ENCODE measurements at places on chromosomes 2 and 18. TPM values are rescaled to one million over a fixed set of nuclear protein-coding genes. Genes with fewer than 3 reads are reported as not detected.
A peak's percentile ranks its signal among the peaks of the same experiment; 100 is the strongest.

GRCh38 chr18:23238152-23238531, 102.9 kb downstream of the CABLES1 start:
- peak; percentile 60 for DNase-seq
- H3K36me3 ChIP-seq: peaks cover 43% of the 10 kb centered on the region
- H3K4me3 ChIP-seq: no peak overlapping the region
- H3K27me3 ChIP-seq: no peaks in the 10 kb centered on the region
- peaks cover 13% of the 10 kb centered on the region for H3K4me1 ChIP-seq

Gene FBXO15
- total RNA-seq: 0.90 TPM

Gene PCARE
- not detected for total RNA-seq

DNA sequence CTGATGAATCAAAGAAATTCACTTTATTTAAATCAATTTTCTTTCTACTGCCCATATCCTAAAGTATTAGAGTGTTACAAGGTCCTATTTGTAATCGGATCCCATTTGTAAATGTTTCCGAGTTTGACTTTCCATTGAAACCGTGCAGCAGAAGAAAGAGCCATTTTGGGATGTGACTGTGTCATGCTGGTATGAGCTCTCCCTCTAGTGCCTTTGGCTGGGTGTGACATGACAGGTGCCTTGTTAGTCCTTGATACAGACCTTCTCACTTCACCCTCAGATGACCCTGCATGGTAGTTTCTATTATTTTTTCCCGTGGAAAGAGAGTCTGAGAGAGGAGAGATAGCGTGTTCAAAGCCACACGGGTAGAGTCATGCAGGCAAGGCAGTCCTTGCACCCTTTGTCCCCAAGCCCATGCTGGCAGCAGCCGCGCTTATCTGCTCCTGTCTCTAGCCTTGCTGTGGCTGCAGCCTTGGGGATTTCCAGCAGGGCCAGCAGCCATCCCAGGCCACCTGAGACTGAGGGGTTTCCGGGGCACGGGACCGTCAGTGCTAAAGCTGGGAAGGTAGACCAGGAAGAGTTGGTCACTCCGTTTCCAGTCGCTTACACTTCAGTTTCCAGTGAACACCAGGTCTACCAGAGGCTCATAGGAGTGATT, 21.4 kb downstream of the CHMP1B start:
- no peak for DNase-seq
- H3K27ac ChIP-seq: no peak overlapping the region
- no peaks in the 10 kb centered on the region for H3K36me3 ChIP-seq
- no peaks in the 10 kb centered on the region for H3K4me1 ChIP-seq
- H3K27me3 ChIP-seq: no peaks in the 10 kb centered on the region

DNA sequence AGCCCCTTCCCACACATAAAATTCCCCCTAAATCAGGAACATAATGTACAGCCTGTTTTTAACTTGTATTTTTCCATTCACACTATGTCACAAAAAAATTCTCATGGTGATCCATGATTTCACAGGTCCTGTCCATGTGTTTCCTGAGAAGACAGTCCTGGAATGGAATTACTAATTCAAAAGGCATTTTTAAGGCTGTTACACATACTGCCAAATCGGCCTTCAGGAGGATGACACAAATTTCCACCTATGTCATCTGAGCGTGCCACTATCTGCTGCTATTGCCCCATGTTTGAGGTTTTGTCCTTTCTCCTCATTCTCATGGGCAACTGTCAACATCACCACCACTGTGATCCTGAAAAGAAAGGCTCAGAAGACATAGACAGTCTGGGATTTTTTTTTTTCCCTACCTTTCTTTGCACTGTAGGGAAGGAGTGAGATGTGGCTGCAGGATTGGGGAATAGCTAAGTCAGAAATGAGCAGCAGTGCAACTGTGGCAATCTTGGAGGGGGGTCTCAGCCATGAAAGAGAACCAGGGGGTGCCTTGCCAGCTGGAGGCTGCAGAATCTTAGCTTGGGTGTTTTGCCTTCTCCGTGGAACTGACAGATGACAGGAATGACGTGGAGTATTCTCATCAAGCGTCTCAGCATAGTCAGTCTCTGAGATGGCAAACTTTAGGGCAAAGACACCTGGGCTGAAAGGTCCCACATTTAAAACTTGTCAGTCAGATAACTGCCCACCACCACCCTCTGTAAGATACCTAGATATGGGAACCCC, 73.4 kb downstream of the MARCHF4 start:
- H3K27me3 ChIP-seq: no peaks in the 10 kb centered on the region
- H3K4me3 ChIP-seq: no peak overlapping the region
- no peaks in the 10 kb centered on the region for H3K36me3 ChIP-seq
- peaks cover 12% of the 10 kb centered on the region for H3K4me1 ChIP-seq
- DNase-seq: peak; percentile 90

DNA sequence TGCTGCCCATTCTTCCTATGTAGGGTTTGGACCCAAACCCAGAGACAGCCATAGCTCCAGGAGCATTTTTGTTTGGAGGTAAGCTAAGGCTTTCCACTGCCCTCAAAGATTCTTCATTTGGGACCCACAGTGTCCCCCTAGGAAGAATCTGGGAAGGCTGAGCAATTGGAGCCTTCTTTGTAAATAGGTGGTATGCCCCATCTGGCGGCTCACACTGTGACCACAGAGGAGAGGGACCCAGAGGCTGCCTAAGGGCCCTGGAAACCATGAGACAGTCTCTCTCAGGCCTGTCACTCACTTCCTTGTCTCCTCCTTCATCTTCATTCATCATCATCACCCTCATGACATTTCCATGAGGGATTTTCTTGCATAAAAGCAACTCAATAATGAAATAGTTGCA, 215.4 kb upstream of the OSR1 start:
- H3K27me3 ChIP-seq: peaks cover 13% of the 10 kb centered on the region
- DNase-seq: no peak
- no peak overlapping the region for H3K27ac ChIP-seq
- no peak overlapping the region for H3K4me3 ChIP-seq

GRCh38 chr2:82735336-82735735, 1723.7 kb downstream of the SUCLG1 start:
- H3K4me3 ChIP-seq: no peak overlapping the region
- H3K36me3 ChIP-seq: no peaks in the 10 kb centered on the region
- H3K27ac ChIP-seq: no peak overlapping the region
- no peak for DNase-seq
- no peaks in the 10 kb centered on the region for H3K4me1 ChIP-seq
- no peaks in the 10 kb centered on the region for H3K27me3 ChIP-seq

Gene DSEL
- total RNA-seq: 100 TPM

GRCh38 chr2:188523919-188524318, 232.2 kb downstream of the GULP1 start:
- no peak overlapping the region for H3K4me3 ChIP-seq
- no peaks in the 10 kb centered on the region for H3K27me3 ChIP-seq
- no peaks in the 10 kb centered on the region for H3K36me3 ChIP-seq
- no peak overlapping the region for H3K27ac ChIP-seq

- DNase-seq: peak; percentile 97
- H3K27me3 ChIP-seq: no peaks in the 10 kb centered on the region
- no peak overlapping the region for H3K4me3 ChIP-seq
- peaks cover 2% of the 10 kb centered on the region for H3K4me1 ChIP-seq
Measured at GRCh38 chr2:88038263-88039105, 17.1 kb downstream of the KRCC1 start.

Gene BCL11A
- 1.7 TPM for total RNA-seq

DNA sequence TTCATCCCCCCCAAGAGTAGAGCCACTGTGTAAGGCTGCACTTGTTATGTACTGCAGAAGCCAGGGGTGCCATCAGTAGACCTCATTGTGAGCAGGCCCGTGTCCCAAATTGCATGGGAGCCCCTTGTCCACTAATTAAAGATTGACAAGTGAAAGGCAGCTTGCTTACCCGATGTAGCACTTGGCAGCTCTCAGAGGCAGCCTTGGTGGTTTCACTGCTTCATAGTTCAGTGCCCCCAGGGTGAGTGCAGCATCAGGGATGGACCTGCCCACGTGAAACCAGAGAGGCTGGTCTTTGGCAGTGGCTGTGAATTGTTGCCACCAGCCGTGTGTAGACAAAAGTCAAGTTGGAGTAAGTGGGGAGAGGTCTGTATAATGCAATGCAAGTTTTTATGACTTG, 13.3 kb downstream of the TUBB6 start:
- H3K27ac ChIP-seq: no peak overlapping the region
- H3K4me1 ChIP-seq: peaks cover 9% of the 10 kb centered on the region
- no peak for DNase-seq

DNA sequence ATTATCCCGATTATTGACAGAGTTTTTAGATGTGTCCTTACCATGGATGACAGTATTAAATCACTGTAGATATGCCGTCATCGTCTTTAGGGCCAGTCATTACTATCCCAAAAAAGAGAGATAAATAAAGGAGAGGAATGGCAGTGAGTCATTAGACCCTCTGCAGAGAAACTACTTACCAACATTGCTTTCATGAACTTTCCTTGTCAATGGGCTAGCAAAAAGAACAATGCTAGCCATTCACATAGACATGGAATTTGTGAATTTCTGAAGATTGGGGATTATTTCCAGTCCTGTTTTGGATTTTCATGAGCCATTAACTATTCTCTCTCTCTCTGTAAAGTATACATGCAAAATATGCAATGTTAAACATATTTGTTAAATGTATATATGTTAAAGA, 319.4 kb upstream of the FANCL start:
- H3K27ac ChIP-seq: no peak overlapping the region
- no peak for DNase-seq
- H3K4me3 ChIP-seq: no peak overlapping the region
- H3K36me3 ChIP-seq: no peaks in the 10 kb centered on the region

- no peak overlapping the region for H3K27ac ChIP-seq
- no peak overlapping the region for H3K4me3 ChIP-seq
- H3K27me3 ChIP-seq: no peaks in the 10 kb centered on the region
- no peak for DNase-seq
Measured at GRCh38 chr2:174581491-174581890, 16.1 kb downstream of the WIPF1 start.

GRCh38 chr18:78758496-78758895, 221.1 kb upstream of the SALL3 start:
- H3K27me3 ChIP-seq: no peaks in the 10 kb centered on the region
- no peak overlapping the region for H3K4me3 ChIP-seq
- no peaks in the 10 kb centered on the region for H3K36me3 ChIP-seq
- no peak for DNase-seq
- H3K4me1 ChIP-seq: no peaks in the 10 kb centered on the region
- no peak overlapping the region for H3K27ac ChIP-seq

DNA sequence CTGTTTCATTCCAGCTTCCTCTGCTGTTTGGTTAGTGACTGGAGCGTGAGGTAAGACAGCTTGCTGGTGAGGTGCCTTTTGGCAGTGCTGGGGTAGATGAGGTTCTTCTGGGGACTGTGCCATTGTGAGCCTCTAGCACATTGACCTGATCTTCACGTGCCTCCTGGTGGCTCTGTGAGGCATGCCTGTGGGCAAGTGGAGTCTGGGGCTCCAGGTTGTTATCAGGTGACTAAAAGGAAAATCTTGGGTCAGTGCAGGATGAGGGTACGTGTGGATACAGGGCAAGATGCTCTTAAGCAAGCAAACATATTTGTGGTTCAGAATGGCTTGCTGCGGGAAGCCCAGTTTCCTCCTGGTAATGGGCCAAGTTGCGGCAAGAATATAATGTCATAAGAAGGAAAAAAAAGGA, 75.4 kb downstream of the FHOD3 start:
- no peaks in the 10 kb centered on the region for H3K27me3 ChIP-seq
- H3K4me3 ChIP-seq: no peak overlapping the region
- H3K36me3 ChIP-seq: no peaks in the 10 kb centered on the region
- peak; percentile 85 for DNase-seq
- no peak overlapping the region for H3K27ac ChIP-seq
- peaks cover 10% of the 10 kb centered on the region for H3K4me1 ChIP-seq

DNA sequence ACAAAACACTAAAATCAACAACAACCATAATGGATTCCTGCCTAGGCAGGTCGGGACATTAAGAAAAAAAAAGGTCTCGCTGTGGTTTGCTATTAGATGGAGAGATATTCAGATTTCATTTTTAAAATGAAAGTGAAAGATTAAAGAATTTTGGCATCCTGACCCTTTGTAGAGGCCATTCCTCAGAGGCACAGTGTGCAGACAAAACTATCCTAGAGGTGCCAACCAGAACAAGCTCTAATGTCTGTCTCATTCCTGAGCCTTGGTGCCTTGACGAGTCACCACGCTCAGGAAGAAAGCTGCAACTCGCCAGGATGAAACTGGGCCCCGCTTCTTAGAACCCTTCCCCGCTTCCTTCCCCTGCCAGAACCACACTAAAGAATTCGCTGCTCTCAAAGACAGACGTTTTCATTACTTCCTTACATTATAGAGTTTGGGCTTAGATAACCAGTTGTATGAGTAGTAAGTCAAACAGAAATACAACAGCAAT, 156.0 kb downstream of the TGIF1 start:
- H3K36me3 ChIP-seq: no peaks in the 10 kb centered on the region
- no peaks in the 10 kb centered on the region for H3K27me3 ChIP-seq
- DNase-seq: peak; percentile 62
- H3K4me1 ChIP-seq: peaks cover 12% of the 10 kb centered on the region

Gene PRKCE
- 32.4 TPM for total RNA-seq

Gene ABCG8
- not detected for total RNA-seq

- H3K4me3 ChIP-seq: no peak overlapping the region
- H3K4me1 ChIP-seq: no peaks in the 10 kb centered on the region
- H3K27ac ChIP-seq: no peak overlapping the region
Measured at GRCh38 chr2:104897515-104898184, 43.7 kb downstream of the POU3F3 start.

- H3K4me1 ChIP-seq: no peaks in the 10 kb centered on the region
- no peaks in the 10 kb centered on the region for H3K36me3 ChIP-seq
- no peak overlapping the region for H3K27ac ChIP-seq
- no peak overlapping the region for H3K4me3 ChIP-seq
Measured at GRCh38 chr2:242058116-242058680, 188.7 kb downstream of the RTP5 start.

GRCh38 chr2:68952887-68953521, at the start of gene GKN2:
GKN2 (minus strand) TSS chr2:68952893; CDS start chr2:68952861, 32 bp downstream.
- no peak for DNase-seq
- H3K27ac ChIP-seq: no peak within 1 kb of the TSS

GRCh38 chr18:63836456-63836855, 51.0 kb upstream of the SERPINB2 start:
- no peak for DNase-seq
- H3K4me1 ChIP-seq: peaks cover 4% of the 10 kb centered on the region
- H3K36me3 ChIP-seq: no peaks in the 10 kb centered on the region
- no peak overlapping the region for H3K4me3 ChIP-seq

Gene FSIP2
- total RNA-seq: under 0.01 TPM

DNA sequence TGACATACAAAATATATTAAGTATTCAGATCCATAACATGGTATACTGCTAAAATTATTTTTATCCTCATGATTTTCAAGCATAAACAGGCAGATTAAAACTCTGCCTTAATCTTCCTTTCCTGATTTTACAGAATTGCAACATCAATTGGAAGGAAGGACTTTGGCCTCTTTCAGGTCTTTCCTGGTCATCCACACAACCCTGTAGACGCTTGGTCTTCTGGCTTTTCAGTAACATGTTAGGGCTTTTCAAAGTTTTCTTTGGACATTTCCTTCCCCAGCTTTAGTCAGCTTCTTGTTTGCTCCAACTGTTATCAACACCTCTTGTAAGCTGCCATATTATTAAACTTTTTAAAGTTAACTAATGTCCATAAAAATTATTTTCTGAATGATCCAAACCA, 1364.9 kb upstream of the NRXN1 start:
- no peak overlapping the region for H3K4me3 ChIP-seq
- H3K27ac ChIP-seq: no peak overlapping the region
- no peaks in the 10 kb centered on the region for H3K4me1 ChIP-seq
